ENCODE measurements at places on chromosomes 1 and 21. TPM values are rescaled to one million over a fixed set of nuclear protein-coding genes. Genes with fewer than 3 reads are reported as not detected.

ZNF670 gene
- total RNA-seq = 7.0 TPM

MORC3 gene
- total RNA-seq = 46.6 TPM

GNG4 gene
- total RNA-seq = 1.2 TPM

SH3D21 gene
- 1.5 TPM for total RNA-seq

CNIH3 gene
- 1.4 TPM for total RNA-seq

NCF2 gene
- total RNA-seq = not detected
